ENCODE measurements at places on chromosomes 11 and 22. TPM values are rescaled to one million over a fixed set of nuclear protein-coding genes. Genes with fewer than 3 reads are reported as not detected.

Gene SPINDOC
- 60.0 TPM for total RNA-seq

Gene TYR
- not detected for total RNA-seq

Gene CTR9
- 46.2 TPM for total RNA-seq

Gene TSG101
- total RNA-seq, result 41.8 TPM

Gene CLCF1
- 0.73 TPM for total RNA-seq

Gene RHOD
- 0.39 TPM for total RNA-seq

Gene CARD10
- not detected for total RNA-seq

Gene RPS6KA4
- 46.0 TPM for total RNA-seq

Gene P2RX6
- total RNA-seq, result 0.18 TPM

Gene C22orf23
- total RNA-seq, result not detected

Gene DEUP1
- not detected for total RNA-seq

Gene SORL1
- 19.2 TPM for total RNA-seq

Gene ANKK1
- not detected for total RNA-seq

Gene SAA2
- not detected for total RNA-seq

Gene TPH1
- total RNA-seq, result 0.49 TPM

Gene TYMP
- 59.9 TPM for total RNA-seq

Gene CATSPER1
- total RNA-seq, result 0.76 TPM

Gene RFPL3
- not detected for total RNA-seq

Gene ILK
- total RNA-seq, result 97.5 TPM

Gene NAALAD2
- not detected for total RNA-seq

Gene OR4X1
- not detected for total RNA-seq

Gene GAS2
- total RNA-seq, result 2.0 TPM

Gene MCHR1
- total RNA-seq, result not detected

Gene UPB1
- 0.21 TPM for total RNA-seq

Gene CARD18
- total RNA-seq, result not detected

Gene NXPE1
- total RNA-seq, result not detected

Gene BTBD18
- total RNA-seq, result not detected

Gene LYVE1
- not detected for total RNA-seq
